ENCODE measurements at places on chromosomes 1 and 21.
A peak's percentile ranks its signal among the peaks of the same experiment; 100 is the strongest.

DNA sequence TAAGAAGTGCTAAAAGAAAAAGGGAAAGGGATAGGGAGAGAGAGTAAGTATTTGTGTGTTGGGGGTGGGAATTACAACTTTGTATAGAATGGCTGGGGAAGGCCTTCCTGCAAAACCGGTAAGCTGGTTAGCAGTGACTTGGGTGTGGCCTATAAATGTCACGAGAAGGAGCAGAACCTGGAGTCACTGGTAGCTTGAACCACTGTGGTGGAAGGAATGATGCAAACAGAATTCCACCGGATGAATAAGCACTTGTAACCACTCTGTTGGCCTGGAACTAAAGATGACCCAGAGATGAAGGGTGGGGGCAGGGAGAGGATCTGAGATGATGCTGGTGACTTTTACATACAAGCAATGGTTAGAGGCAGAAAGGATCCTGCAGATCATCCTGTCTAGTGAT, 8.9 kb downstream of the XKR8 start:
- H3K4me1 ChIP-seq, result peaks cover 25% of the 10 kb centered on the region
- H3K27me3 ChIP-seq, result no peaks in the 10 kb centered on the region
- no peak overlapping the region for H3K27ac ChIP-seq
- peaks cover 49% of the 10 kb centered on the region for H3K36me3 ChIP-seq
- no peak for DNase-seq
- H3K4me3 ChIP-seq, result no peak overlapping the region

DNA sequence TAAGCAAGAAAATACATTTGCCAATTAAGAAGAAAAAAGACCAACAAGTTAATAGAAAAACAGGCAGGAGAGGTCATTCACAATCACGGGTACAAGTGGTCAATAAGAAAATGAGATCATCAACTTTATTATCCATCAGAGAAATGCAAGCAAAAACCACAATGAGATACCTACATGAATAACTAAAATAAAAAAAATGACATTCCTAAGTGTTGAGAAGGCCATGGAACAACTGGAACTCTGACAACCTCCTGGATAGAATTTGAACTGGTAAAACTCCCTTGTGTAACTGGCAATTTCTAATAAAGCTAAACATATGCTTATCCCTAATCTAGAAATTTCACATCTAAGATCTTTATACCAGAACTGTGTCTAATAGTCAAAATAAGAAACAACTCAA, 135.4 kb upstream of the BACE2 start:
- no peak overlapping the region for H3K4me3 ChIP-seq
- no peaks in the 10 kb centered on the region for H3K4me1 ChIP-seq
- no peaks in the 10 kb centered on the region for H3K27me3 ChIP-seq
- H3K36me3 ChIP-seq, result no peaks in the 10 kb centered on the region
- DNase-seq, result no peak
- no peak overlapping the region for H3K27ac ChIP-seq

DNA sequence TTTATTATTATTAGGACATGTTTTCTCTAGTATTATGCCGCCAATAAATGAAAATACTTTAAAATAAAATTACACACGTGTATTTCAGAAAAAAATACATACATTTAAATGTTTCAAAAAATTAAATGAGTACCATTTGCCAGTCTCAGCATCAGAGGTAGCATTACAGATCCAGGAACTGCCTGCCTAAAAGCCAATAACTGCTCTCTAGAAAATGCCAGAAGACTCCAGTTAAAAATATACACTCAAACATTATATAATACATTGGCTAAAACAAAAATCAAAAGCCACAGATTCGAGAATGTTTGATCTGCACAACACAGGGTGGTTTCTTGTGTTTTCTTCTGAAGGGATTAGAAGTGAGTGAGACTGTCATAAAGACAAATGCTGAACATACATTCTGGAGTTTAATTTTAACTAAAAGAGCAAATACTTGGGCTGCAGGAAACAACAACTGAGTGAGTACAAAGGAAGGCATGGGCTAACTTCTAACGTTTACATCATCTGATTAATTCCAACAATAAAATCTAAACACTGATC, 105.5 kb downstream of the RERE start:
- peak overlapping the region; percentile 79 for H3K27ac ChIP-seq
- no peak for DNase-seq
- no peak overlapping the region for H3K4me3 ChIP-seq
- peaks cover 29% of the 10 kb centered on the region for H3K4me1 ChIP-seq

DNA sequence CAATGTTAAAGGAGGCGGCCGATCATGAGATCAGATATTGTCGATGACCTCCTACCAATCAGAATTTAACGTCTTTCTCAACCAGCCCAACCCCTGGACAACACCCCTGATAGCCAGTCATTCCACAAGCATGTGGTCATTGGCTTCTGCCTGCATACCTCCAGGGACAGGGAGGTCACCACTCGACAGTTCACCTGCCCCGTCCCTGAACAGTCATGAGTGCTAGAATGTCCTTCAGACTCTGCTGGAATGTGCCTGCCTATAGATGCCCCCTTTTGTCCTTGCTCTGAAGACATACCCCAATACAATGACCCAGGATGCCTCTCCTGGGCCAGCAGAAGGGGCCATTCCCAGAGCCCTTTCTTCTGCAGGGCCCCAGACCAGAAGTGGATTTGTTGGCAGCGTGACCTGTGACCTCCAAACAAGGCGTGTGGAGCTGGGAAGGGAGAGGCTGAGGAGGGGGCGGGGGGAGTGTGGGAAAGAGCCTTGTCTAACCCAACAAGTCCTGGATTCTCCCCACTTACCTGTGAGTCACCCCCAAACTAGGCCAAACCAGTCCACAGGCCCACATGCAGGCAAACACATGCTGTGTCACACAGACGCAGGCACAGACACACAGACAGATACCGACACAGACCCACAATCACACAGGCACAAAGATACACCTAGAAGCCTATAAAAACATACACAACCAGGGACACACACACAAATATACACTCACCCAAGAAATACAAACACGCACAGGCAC, 2.2 kb downstream of the CRYBG2 start:
- no peak overlapping the region for H3K4me3 ChIP-seq
- no peaks in the 10 kb centered on the region for H3K36me3 ChIP-seq
- no peak for DNase-seq
- H3K4me1 ChIP-seq, result no peaks in the 10 kb centered on the region
- H3K27me3 ChIP-seq, result peaks cover 11% of the 10 kb centered on the region
- H3K27ac ChIP-seq, result no peak overlapping the region

DNA sequence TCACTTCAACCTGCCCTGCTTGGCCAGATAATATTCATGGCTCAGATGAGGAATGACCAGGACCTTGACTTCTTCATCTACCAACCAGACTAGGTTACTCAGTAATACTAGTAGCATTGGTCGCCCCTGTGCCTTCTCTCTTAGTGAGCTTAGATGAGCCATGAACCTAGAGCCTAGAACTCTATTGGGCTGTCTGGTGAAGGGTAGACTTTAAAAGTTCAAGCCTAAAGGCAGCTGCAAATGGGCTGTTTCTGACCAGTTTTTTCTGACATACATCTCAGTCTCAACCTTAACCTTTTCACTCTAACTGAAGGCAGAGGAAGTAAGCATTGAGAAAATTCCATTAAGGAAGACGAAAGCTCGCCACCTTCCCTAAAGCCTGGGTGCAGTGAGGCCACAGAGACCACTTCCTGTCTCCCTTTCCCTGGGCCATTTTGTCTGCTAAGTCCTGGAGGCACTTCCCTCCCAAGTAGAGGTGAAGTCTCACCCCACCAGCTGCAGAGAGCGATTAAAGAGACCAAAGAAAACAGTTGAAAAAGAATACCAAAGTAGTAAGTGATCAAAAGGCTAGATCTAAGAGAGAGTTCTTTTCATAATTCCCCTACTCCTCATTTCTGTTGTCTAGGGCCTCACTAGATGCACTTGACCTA, 53.3 kb downstream of the MTR start:
- no peaks in the 10 kb centered on the region for H3K4me1 ChIP-seq
- H3K27me3 ChIP-seq, result no peaks in the 10 kb centered on the region
- DNase-seq, result no peak
- H3K4me3 ChIP-seq, result no peak overlapping the region

GRCh38 chr1:21607549-21608529, 61.3 kb downstream of the RAP1GAP start:
- DNase-seq, result peak; percentile 71
- no peaks in the 10 kb centered on the region for H3K36me3 ChIP-seq
- no peaks in the 10 kb centered on the region for H3K4me1 ChIP-seq
- H3K27ac ChIP-seq, result no peak overlapping the region
- H3K27me3 ChIP-seq, result no peaks in the 10 kb centered on the region

GRCh38 chr1:245946905-245947304, 560.2 kb downstream of the SMYD3 start:
- H3K27ac ChIP-seq, result peak overlapping the region; percentile 52
- DNase-seq, result peak; percentile 69
- no peaks in the 10 kb centered on the region for H3K27me3 ChIP-seq
- no peaks in the 10 kb centered on the region for H3K4me1 ChIP-seq
- H3K36me3 ChIP-seq, result no peaks in the 10 kb centered on the region

DNA sequence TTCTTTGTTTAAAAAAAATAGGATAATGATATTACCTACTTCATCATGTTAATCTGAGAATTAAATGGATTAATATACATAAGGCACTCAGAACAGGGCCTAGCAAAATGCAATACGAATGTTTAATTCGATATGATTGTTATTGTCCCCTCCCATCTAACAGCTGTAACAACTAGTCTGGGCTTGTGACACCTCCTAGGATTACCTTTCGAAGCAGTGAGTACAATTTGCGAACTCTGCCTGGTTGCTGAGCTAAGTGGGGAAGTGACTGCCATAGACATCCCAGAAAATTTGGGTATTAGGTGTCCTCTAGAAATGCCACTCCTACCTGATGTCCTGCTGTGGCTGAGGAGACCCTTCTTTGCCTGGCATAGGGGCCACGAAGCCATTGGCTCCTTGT, 3.0 kb downstream of the RASSF5 start:
- no peaks in the 10 kb centered on the region for H3K36me3 ChIP-seq
- no peak overlapping the region for H3K4me3 ChIP-seq
- no peak overlapping the region for H3K27ac ChIP-seq

GRCh38 chr1:159008744-159009188, 941 bp upstream of the IFI16 start:
- H3K36me3 ChIP-seq, result no peaks in the 10 kb centered on the region
- peaks cover 5% of the 10 kb centered on the region for H3K4me1 ChIP-seq
- H3K27ac ChIP-seq, result peak overlapping the region; percentile 75
- H3K4me3 ChIP-seq, result no peak overlapping the region
- H3K27me3 ChIP-seq, result no peaks in the 10 kb centered on the region

DNA sequence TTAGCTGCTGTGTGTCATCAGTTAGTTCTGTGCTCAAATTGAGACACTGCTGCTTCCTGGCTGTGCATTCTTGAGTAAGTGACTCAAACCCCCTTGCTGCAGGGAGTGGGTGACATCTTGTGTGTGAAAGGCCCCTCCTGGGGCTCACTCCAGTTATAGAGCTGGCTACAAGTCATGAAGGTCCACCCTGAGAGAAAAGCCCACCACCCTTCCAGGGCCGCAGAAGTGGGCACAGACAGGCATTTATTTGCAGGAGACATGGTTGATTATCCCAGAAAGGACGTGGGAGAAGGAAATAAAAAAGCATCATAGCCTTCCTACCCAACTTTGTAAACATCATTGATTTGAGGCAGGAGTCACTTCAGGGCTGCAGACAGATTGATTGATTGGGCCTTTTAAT, 550.6 kb downstream of the MATN1 start:
- DNase-seq, result no peak
- no peaks in the 10 kb centered on the region for H3K36me3 ChIP-seq
- H3K4me1 ChIP-seq, result no peaks in the 10 kb centered on the region

- no peak overlapping the region for H3K27ac ChIP-seq
- no peak overlapping the region for H3K4me3 ChIP-seq
- H3K4me1 ChIP-seq, result peaks cover 14% of the 10 kb centered on the region
- DNase-seq, result no peak
- no peaks in the 10 kb centered on the region for H3K36me3 ChIP-seq
These were observed 36.8 kb upstream of the AHCYL1 start for GRCh38 chr1:109947582-109948284.

DNA sequence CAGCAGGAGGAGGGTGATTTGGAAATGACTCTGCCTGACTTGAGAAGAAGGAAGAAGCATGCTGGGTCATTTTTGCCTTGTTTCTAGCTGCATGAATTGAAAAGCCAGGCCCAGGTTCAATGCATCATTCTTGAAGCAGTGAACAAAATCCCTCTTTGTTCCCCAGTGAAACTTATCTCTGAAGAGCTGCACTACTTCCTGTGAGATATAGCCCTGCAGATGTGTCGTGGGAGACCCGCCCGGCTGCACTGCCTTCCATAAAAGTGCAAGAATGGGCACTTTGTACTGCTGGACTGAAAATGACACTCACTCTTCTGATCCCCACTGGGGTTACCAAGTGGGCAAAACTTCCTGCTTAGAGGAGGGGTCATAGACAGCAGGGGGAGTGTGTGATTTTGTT, 249.2 kb upstream of the NFIA start:
- H3K4me1 ChIP-seq, result no peaks in the 10 kb centered on the region
- no peak overlapping the region for H3K27ac ChIP-seq
- H3K27me3 ChIP-seq, result no peaks in the 10 kb centered on the region
- H3K36me3 ChIP-seq, result no peaks in the 10 kb centered on the region
- no peak for DNase-seq

- H3K4me3 ChIP-seq, result peak overlapping the region; percentile 92
- no peaks in the 10 kb centered on the region for H3K27me3 ChIP-seq
- H3K4me1 ChIP-seq, result peaks cover 39% of the 10 kb centered on the region
- no peaks in the 10 kb centered on the region for H3K36me3 ChIP-seq
These were observed 2.0 kb downstream of the S100A6 start for GRCh38 chr1:153533689-153534201.

GRCh38 chr1:16138772-16139221, 17.1 kb downstream of the EPHA2 start:
- peak overlapping the region; percentile 4 for H3K27ac ChIP-seq
- no peak overlapping the region for H3K4me3 ChIP-seq
- no peak for DNase-seq
- no peaks in the 10 kb centered on the region for H3K27me3 ChIP-seq

DNA sequence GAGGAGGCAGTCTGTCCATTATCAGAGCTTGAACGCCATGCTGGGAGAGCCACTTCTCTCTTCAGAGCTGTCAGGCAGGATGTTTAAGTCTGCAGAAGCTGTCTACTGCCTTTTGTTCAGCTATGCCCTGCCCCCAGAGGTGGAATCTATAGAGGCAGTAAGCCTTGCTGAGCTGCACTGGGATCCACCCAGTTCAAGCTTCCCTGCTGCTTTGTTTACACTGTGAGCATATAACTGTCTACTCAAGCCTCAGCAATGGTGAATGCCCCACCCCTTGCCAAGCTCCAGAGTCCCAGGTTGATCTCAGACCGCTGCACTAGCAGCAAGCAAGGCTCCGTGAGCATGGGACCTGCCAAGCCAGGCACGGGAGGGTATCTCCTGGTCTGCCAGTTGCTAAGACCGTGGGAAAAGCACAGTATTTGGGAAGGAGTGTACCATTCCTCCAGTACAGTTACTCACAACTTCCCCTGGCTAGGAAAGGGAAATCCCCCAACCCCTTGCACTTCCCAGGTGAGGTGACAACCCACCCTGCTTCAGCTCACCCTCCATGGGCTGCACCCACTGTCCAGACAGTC, 32.5 kb downstream of the RGS13 start:
- no peak overlapping the region for H3K27ac ChIP-seq
- no peaks in the 10 kb centered on the region for H3K27me3 ChIP-seq
- H3K4me3 ChIP-seq, result no peak overlapping the region
- DNase-seq, result no peak

Measured in sigmoid colon (tissue), 7 donors.